SHP77 (cell line): ENCODE measurements at places on chromosomes 1 and 21.

DNA sequence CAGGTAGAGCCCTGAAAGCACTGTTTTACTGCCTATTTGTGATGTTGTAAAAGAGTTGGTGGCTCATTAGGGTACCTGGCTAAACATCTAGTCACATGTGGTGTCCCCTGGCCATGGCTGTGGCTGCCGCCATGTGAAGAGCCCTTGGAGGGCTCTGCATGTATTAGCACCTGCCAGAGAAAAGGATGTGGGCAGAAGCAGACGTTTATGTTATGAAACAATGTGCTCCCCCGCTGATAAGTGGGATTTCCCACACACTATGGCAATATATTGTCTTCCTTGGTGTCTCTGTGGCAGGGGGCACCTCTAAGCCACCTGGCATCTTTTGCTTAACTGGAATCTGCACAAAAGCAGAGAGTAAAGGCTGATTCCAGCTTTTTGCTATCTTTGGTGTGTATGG lies 9.6 kb downstream of the TENT5C start:
- DNase-seq: no peak

DNA sequence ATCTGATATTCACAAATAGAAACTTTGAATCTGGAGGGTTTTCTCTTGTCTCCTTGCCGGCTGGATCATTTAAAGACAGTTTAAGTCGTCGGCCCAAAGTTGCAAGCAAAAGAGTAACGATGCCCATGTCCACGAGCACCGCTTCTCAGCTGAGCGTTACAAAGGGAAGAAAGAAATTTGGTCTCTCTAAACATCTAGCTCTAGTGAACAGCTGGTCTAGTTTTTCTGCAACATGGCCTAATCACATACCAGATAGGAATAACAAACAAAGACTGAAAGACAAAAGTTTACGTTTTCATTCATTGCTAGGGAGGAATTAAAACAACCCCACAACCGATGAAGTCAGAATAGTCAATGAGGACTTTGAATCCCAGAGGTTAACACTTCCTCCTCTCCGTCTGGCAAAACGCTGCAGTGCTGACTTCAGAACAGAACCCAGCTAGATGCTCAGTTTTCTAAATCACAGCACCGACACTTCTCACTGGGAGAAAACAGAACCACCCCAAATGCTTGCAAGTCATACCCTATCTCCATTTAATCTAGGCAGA lies 69.4 kb downstream of the NTPCR start:
- DNase-seq: no peak

- no peak for DNase-seq
Measured at GRCh38 chr1:202664083-202664482, 46.2 kb downstream of the SYT2 start.

DNA sequence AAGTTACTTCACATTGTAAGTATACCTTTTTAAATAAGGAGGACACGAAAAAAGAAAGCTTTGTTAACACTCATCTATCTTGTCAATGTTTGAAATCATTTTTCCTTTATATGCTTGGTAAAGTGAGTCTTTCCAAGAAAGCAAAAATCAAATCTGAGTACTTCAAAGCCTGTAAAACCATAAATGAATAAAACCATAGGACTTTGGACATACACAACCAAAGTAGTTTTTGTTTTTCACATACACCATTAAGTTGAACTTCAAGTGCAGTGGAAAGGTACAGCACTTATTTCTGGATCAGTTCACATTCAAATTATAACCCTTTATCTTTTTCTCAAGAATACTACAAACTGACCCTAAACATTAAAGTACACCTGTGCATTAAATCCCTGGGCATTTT lies 10.1 kb upstream of the PSMG1 start:
- no peak for DNase-seq

DNA sequence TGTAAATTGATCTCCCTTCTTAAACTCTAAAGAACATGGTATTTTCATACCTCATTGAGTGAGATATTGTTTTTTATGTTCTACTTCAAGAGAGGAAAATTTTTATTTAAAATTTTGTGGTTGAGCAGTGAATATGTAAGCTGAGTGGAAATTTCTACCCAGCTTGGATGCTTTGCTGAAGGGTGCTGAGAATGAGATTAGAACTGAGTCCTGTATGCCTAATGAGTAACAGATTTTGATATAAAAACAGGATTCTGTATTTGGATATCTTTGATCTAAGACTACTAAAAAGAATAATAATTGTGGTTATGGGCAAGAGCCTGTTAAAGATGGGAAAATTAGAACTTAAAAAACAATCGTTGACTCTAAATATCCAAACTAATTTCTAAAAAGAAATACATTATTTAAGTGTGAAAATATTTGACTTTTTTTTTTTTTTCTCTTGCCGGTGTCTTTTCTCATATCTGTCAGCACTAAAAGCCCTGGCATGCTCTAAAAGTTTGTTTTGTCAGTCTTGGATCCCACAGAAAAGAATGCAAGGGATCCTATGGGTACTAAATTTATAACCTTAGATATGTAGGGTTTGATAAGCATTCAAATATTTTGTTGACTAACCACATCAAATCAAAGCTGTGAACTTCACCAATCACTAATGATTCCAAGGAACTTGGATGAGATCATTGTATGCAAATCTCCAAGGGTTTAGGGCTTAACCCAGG lies 652.3 kb downstream of the PTPRC start:
- DNase-seq: no peak

DNA sequence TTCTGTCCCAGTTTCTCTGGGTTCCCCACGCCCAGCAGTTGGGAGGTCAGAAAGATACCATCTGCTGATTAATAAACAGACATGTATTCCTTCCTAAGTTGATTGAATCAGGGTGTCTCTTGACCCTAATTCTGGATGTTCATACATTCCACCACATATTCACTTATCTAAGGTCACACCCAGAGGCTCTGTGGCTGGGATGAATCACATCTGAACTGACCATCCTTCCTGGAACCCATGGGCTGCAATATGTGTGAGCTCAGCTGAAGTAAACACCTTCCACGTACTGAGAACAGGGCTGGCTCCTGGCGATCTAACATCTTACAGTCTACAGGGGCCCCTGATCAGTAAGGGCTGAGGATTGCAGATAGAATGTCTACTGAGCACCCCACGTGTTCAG lies 20.5 kb upstream of the TRABD2B start:
- no peak for DNase-seq

DNA sequence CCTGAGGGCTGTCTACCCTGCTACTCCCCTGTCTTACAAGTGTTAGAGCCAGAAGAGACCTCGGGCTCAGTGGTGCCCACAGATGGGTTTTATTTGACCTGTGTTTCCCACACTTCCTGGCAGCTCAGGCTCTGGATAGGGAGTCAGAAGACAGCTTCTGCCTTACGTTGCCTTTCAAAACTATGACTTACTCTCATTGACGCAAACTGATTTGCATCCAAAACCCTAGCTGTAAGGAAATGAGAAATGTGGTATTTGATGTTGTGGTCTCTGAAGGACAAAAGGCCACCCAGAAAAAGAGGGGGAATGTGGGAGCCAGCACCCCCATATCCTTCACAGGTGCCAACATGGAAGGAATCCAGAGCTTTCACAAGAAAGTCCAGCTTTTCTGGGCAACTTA lies 180.2 kb downstream of the ATG4C start:
- no peak for DNase-seq

DNA sequence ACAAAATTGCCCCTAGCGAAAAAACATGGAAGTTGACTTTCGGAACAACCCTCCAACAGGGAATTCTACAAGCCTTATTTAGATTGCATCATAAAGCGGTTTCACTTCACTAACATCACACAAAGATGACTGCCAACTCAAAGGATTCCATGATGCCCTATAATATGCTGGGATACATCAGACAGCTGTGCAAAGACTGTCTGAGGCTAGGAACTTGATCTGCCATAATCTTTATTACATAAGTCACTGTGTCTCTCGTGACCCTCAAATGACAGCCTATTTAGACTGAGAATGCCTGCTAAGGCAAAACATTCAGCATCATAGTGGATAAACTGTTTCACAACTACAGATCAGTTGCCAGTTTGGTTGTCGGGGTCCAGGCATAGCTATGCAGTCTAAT lies 23.8 kb downstream of the FH start:
- no peak for DNase-seq
